ENCODE measurements at places on chromosomes 3 and 15. TPM values are rescaled to one million over a fixed set of nuclear protein-coding genes. Genes with fewer than 3 reads are reported as not detected.

DNA sequence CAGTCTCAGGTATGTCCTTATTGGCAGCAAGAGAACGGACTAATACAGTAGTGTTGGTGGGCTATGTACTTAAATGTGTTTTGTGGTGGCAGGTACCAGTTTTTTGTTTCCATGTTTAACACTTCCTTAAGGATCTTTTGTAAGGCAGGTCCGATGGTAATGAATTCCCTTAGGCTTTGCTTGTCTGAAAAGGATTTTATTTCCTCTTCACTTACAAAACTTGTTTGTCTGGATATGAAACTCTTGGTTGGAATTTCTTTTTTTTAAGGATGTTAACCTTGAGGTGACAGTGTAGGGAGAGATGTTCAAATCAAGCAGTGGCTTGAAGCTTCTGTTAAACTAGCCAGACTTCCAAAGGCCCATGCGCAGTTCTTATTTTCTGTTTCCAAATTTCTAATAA is 122.2 kb upstream of the FGF7 start:
- DNase-seq = no peak

DNA sequence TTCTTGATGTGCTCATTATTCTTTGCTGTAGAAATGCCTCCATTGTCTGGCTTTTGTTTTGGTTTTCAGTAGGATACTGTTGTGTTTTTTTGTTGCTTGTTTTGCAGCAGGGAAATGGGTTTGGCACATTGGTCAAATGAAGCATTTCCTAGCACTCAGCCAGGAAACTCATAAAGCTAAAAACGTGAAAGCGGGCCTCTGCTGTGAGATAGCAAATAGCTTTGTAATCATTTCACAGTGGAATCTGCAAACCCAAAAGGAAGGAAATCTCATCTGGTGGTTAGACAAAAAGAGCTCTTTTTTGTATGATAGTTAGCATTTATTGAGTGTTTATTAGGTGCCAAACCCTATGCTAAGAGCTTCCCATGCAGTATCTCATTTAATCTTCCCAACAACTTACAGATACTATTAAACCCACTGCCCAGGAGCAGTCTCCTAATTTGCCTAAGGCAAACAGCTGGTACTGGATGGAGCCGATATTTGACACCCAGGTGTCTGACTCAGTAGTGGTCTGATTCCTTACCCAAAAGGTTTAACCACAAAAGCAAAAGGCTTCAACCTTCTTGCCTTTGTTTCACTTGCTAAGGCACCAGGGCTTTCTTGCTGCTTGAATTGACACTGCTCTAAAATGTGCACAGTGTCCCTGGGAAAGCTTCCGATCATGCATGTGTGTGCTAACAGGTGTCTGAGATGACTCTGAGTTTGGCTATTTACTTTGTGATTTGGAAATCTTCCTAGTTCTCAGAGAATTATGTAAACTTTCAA is 527.9 kb upstream of the MDFIC2 start:
- no peak for DNase-seq

GRCh38 chr15:94100863-94101262 is 130.5 kb upstream of the MCTP2 start:
- no peak for DNase-seq

DNA sequence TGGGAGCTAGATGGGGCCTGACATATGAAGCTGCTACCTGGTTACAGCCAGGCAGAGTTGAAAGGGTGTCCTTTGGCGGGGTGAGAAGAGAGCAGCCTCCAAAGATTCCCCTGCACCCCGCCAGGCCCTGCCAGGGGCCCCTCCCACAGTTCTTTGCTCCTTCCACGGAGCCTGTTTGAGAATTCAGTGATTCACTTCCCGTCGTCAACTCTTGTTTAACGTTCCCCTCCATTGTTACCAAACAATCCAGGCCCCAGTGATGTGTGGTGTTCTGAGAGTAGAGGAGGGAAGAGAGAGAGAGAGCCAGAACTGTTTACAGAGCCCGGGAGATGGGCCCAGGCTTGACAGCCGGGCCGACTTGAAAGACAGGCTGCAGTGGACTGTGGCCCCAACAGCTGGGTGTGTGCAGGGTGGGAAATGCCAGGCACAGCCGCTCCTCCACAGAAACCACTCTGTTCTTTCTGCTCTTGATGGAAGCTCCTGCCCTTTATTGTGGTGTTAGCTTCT is 81.5 kb downstream of the SMAD3 start:
- DNase-seq = peak; percentile 53

GRCh38 chr15:55277116-55277564 is 12.5 kb downstream of the RAB27A start:
- no peak for DNase-seq

GRCh38 chr3:170367797-170368196 is 10.3 kb downstream of the SKIL start:
- no peak for DNase-seq

GRCh38 chr3:13389378-13389777 is 30.7 kb downstream of the NUP210 start:
- no peak for DNase-seq

GRCh38 chr3:152403632-152404066 is 134.9 kb downstream of the MBNL1 start:
- peak; percentile 60 for DNase-seq

DNA sequence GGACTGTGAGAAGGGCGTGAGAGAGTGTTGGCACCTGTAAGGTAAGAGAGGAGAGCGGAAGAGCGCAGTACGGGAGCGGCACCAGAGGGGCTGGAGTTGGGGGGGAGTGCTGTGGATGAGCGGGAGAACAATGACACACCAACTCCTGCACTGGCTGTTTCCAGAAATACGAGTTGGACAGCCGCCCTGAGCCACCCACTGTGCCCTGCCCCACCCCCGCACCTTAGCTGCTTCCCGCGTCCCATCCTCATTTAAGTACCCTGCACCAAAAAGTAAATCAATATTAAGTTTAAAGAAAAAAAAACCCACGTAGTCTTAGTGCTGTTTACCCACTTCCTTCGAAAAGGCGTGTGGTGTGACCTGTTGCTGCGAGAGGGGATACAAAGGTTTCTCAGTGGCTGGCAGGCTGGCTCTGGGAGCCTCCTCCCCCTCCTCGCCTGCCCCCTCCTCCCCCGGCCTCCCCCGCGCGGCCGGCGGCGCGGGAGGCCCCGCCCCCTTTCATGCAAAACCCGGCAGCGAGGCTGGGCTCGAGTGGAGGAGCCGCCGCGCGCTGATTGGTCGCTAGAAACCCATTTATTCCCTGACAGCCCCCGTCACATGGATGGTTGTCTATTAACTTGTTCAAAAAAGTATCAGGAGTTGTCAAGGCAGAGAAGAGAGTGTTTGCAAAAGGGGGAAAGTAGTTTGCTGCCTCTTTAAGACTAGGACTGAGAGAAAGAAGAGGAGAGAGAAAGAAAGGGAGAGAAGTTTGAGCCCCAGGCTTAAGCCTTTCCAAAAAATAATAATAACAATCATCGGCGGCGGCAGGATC is at the start of gene SOX2:
SOX2 (plus strand) TSS at position 601 of the 811 bp plus-strand sequence. CDS start 436 bp downstream, outside the sequence.
- DNase-seq = peak; percentile 82

DNA sequence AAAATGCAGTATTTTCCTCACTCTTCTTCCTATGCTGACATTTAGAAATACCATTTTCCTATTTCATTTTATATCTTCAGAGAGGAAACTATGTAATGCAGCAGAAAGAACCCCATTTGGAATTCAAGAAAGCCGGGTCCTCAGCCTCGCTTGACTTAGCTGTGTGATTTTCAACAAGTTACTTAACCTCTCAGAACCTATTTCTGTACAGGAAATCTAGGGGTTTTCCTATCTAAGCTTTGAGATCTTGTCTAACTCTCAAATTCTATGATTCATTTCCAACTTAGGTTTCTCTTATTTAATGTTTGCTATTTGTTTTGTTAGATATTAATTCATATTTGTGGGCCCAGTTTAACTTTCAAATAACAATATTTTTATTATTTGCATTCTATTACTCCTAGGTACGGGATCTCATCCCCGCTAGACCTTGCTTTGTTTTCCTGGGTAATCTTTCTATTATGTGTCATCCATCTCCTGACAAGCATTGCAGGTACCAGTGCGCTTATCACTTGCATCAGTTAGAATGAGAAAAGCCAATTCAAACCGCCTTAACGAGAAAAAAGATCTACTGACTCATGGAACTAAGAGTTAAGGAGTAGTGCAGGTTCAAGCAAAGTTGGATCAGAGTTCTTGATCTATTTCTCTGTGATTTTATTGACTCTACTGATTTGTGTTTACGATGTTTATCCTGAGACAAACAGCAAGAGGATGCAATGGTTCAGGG is 70.6 kb upstream of the BHLHE40 start:
- DNase-seq = no peak

GRCh38 chr3:17552351-17552750 is 190.1 kb downstream of the TBC1D5 start:
- DNase-seq = no peak

DNA sequence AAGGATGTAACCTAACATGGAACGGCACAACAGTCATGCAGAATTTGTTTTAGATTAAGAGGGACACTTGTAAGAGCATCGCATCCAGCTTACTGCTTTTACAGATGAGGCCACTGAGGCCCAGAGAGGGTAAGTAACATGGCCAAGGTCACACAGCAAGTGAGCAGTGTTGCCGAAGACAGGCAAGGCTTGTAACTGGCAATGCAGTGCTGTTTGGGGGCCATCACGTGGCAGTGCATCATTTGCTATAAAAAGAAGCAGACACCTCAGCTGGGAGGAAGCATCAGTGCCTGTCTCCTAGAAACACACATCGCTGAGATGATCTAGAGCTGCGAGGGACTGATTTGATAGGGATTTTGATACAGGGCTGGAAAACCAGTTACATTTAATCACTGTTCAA is 108.2 kb upstream of the PROK2 start:
- no peak for DNase-seq

GRCh38 chr3:112654492-112654891 is 13.5 kb upstream of the CCDC80 start:
- no peak for DNase-seq

DNA sequence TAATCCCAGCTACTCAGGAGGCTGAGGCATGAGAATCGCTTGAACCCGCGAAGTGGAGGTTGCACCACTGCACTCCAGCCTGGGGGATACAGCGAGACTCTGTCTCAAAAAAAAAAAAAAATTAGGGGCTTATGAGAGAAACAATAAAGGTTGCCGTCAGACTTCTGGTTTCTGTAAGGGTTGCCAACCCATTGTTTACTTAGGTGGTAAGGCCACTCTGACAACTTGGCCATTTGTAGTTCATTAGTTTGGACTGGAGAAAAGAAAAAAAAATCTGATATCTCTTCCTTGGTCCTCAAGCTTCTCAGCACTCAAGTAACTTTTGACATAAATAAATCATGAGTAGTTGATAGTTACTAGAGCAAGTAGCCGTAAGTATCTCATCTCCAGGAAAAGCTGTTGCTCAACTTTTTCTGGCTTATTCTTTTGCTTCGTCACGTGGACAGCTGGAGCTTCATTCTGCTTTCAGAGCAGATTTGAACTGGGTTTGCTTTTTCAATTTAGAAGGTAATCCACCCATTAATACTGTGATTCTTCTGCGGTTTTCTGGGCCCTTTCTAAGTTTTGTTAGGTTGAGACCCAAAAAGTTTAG is 9.4 kb downstream of the SNX1 start:
- DNase-seq = no peak

- no peak for DNase-seq
Measured at GRCh38 chr3:102512734-102513504, 78.1 kb downstream of the ZPLD1 start.

DNA sequence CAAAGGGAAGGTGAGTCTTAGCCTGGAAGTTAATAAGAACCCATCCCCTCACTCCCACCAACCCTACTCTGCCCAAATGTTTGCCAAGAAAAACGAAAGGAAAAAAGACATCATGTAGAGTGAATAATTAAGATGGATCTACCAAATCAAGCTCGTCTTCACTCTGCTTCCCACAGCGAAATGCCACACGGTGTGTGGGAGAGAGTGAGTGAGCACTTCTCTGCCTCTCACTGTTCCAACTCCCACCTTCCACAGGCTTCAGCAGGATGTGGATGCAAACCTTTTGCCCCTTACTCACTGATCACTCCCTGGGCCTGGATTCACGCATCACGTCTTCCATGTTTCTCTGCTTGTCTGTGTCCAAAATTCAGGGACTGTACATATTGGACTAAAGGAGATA is 85.4 kb downstream of the WDR76 start:
- no peak for DNase-seq

- DNase-seq = no peak
Measured at GRCh38 chr15:85333132-85333831, 47.1 kb upstream of the AKAP13 start.

DNA sequence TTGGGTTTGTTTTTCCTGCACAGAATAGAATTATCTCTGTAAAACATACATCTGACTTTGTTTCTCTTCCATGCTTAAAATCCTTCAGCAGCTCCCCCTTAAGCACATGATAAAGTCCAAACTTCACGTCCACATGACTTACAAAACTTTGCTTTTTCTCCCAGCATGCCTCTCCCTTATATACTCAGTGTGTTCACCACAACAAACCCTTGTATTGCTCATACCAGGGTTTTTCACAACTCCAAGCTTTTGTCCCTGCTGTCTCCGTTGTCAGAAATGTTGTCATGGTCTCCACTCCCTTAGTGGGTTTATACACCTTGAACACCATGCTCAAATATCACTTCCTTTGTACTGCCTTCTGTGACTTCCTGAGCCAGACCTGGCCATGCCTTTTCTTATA is 91.1 kb upstream of the MITF start:
- no peak for DNase-seq

DNA sequence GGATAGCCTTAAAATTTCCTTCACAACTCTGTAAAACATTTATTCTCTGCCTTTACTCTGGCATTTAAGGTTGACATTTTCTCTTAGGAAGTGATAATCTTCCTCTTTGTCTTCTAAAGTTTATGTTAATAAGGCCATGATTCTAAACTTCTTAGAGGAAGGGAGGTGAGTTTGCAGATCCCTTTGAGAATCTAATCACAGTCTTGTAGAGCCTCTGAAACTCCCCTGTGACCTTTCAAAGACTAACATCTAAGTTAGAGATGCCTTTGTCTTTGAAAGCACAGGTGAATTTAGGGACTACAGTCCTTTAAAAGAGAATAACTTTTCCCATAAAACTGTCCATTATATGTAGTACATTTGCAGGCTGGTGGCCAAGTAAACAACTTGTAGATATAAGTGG is 115.1 kb downstream of the PLCL2 start:
- no peak for DNase-seq

DNA sequence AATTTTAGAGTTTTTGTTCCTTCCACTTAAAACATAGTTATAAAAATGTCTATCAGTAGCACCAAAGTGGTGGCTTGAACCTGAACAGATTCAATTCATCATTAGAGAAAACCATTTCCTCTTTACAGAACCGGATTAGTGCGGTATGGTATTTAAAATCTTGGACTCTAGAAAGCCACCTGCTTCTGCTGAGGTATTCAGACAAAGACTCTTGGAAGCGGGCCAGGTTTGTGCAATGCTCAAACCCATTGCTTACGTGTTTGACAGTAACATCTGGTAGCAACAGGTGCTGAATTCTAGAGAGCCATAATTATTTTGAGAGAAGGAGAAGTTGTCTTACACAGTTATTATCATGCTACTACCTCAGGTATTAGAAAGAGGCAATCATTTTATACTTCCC is 290.5 kb downstream of the NAALADL2 start:
- DNase-seq = no peak

The STAB1 gene
- total RNA-seq = 339 TPM

The HMG20A gene
- total RNA-seq = 29.7 TPM

The ZPLD1 gene
- total RNA-seq = 0.84 TPM

The SNX22 gene
- 0.39 TPM for total RNA-seq

The EPHB3 gene
- 9.0 TPM for total RNA-seq

The CLDN18 gene
- total RNA-seq = not detected

The ZBTB20 gene
- total RNA-seq = 128 TPM

The LTF gene
- 3.2 TPM for total RNA-seq

The CDHR4 gene
- total RNA-seq = 1.1 TPM

The CHRFAM7A gene
- 13.2 TPM for total RNA-seq

The KBTBD12 gene
- 4.5 TPM for total RNA-seq

Data from aorta (tissue), 5 donors.